RWPE2 (cell line): ENCODE measurements at places on chromosomes 12 and 14.

DNA sequence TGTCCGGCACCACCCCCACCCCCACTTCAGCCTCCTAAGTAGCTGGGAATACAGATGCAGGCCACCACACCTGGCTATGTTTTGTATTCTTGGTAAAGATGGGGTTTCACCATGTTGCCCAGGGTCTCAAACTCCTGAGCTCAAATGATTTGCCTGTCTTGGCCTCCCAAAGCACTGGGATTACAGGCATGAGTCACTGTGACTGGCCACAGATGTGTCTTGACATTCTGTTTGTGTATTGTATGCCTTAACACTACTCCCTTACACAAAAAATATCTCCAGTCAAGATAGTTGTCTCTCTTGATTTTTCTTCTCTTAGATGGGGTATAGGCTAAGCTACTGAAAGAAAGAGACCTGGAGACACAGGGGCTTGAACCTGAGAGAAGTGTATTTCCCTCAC is 17.6 kb downstream of the CLEC14A start:
- DNase-seq, result no peak

- DNase-seq, result no peak
Measured at GRCh38 chr12:112007945-112008344, 5.0 kb downstream of the TMEM116 start.

- DNase-seq, result no peak
Measured at GRCh38 chr12:96872961-96873360, 34.1 kb upstream of the NEDD1 start.

GRCh38 chr14:67539116-67539515 is 6.0 kb downstream of the PLEKHH1 start:
- no peak for DNase-seq

DNA sequence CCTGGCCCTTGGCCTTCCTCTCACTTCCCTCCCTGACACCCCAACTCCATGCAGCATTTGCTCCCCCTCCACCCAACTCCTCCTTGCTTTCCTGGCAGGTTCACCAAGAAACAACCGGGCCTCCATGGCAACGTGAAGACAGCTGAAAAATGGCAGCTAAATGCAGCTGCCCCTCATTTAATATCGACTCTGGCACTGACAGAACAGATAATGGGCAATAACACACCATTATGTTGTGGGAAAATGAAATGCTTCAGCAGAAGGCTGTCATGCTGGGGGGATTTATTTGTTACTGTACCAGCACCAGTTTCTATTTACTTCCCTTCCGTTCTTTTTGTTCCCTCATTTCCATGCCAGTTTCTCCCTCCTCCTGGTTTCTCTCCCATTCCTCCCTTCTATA is 440.8 kb downstream of the NRXN3 start:
- no peak for DNase-seq

DNA sequence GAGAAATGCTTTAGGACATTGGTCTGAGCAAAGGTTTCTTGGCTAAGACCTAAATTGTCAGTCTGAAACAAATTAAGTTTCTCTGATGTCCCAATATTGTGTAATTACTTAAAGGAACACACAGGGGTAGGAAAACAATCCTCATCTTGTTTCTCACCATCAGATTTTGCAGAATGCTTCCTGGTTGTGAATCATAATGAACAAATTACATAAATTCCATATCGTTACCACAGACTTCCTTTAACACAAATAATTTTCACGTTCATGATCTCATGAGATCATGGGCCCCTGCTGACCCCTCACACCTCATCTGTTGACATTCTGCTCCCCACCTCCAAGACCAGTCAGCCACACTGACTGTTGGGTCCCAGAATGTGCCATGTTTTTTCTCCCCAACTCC is 194.1 kb downstream of the MON2 start:
- DNase-seq, result no peak

- no peak for DNase-seq
Measured at GRCh38 chr14:52175982-52176502, 91.5 kb upstream of the PTGDR start.

DNA sequence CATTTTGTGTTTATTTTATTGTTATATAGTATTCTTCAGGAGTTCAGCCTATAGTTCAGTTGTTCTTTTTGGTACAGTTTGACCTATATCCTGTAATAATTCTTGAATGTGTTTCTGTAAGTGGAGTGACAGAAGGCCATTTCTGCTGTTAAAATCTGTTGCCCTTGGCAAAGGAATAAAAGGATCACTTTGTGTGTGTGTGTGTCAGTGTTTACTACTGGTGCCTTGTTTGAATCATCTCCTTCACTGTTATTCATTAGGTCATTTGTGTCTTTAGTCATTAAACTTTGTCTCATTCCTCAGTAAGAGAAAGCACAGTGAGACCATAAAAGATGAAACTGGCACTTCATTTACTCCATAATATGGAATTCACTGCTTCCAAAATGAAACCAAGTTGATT is 130.7 kb downstream of the TMTC2 start:
- no peak for DNase-seq

DNA sequence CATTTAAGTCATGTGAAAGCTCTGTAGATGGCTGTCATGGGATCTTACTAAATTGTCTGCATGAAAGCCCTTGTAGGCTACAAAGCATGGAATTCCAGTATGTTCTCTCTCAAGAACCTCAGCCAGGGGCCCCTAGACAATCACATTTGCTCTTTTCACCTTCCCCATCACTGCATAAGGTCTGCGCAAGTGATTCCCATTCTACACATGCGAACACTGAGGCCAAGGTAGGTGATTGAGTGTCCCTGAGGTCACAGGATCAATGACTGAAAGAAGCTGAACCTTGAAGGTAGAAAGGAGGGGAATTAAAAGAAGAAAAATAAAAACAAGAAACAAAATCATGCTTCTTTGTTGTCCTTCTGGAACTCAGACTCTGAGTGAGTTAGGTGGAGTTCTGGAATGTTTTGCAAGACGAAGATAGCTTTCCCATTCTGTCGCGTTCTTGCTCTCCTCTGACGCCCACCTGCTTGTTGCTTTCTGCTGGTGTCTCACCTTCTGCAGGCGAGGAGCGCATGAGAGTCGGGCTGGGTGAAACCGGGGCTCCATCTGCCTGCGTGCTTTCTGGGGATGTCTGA is 79.9 kb downstream of the SPRING1 start:
- DNase-seq, result no peak

- DNase-seq, result no peak
Measured at GRCh38 chr14:53228966-53229365, 75.8 kb upstream of the DDHD1 start.

GRCh38 chr12:108115123-108116121 is 13.7 kb upstream of the WSCD2 start:
- DNase-seq, result no peak

GRCh38 chr12:57089271-57090245 is 644 bp downstream of the NAB2 start:
- no peak for DNase-seq

GRCh38 chr14:105071326-105071725 is 6.1 kb upstream of the GPR132 start:
- DNase-seq, result no peak

GRCh38 chr12:116266631-116267349 is 10.7 kb downstream of the MED13L start:
- DNase-seq, result no peak

GRCh38 chr12:48022676-48023385 is 18.6 kb upstream of the COL2A1 start:
- DNase-seq, result no peak

GRCh38 chr12:127145929-127146789 is 1120.8 kb upstream of the TMEM132C start:
- DNase-seq, result no peak

DNA sequence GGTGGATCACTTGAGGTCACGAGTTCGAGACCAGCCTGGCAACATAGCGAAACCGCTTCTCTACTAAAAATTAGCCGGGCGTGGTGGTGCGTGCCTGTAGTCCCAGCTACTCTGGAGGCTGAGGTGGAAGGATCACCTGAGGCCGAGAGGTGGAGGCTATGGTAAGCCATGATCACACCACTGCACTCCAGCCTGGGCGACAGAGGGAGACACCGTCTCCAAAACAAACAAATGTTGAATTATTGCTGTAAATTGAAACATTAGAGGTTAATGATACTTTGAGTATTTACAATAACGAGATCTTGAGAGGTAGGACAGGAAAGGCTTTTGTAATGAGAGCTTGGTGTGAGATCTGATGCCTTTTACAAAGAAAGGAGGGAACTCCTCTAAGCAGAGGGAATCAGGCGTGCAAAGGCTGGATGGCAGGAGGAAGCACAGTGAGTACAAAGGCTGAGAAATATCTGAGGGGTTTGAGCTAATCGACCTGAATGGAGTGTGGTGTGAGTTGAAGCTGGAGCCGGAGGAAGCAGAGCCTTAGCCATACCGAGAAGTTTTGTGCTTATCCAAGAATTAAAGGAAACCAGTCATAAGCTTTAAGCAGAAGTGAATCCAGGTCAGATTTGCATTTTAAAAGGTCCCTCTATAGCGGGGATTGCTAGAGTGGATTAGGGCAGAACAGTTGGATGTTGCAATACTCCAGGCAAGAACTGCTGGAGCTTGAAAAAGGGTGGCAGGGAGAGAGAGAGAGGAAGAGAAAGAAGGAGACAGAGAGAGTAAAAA is 1.1 kb downstream of the RHNO1 start:
- no peak for DNase-seq

DNA sequence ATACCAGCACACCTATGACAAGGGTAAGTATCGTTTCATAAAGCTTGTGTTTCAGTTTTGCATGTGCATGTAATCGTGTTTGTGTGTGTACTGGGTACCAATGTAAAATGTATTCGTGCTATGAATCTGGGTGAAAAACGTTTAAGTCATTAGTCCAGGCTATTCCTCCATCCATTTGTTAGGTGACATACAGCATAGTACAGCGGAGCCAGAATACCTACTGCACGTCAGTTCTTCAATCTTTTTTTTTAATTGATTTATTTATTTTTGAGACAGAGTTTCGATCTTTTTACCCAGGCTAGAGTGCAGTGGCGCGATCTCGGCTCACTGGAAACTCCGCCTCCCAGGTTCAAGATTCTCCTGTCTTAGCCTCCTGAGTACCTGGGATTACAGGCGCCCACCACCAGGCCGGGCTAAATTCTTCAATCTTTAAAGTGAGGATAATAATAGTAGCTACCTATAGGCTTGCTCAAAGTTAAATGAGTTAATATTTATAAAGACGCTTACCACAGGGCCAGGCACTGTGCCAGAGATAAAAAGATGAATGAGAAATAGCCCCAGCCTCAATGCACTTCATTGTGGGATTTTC is 661 bp upstream of the RPS26 start:
- DNase-seq, result no peak

- no peak for DNase-seq
Measured at GRCh38 chr12:72144553-72144952, 127.6 kb upstream of the TRHDE start.

DNA sequence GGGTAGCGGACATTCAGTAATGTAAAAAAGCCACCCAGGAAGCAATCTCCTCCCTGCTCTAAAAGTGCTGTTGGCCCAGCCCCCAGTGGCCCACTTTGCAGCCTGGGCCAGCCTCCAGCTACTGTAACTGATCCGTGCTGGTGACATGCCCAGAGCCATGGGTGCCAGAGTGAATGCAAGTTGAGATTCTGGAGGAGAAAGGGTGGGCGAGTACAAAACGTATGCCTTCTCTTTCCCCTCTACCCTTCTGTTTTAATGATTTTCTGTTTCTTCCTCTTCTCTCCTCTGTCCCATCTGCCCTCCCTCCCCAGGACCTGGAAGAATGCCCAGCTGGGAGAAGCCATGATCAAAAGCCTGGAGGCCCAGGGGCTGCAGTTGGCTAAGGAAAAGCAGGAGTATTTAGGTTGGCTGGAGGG is 16.9 kb downstream of the PLEKHD1 start:
- DNase-seq, result no peak

DNA sequence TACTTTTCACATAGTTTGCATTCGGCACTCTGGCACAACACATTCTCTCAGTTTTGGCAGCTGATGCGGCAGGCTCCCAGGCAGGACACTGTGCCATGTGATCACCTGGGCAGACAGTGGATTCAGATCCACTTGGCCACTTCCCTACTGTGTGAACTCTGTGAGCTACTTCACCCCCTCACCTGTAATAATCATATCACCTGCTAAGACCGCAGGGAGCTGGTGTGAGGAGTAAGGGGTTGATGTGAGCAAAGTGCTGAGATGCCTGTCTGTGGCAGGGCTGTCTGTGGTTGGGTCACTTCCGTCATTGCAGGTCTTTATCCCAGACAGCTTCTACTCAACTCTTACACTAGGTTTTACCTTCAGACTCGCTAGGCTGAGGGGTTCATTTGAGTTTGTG is 50.4 kb upstream of the AMN start:
- no peak for DNase-seq

GRCh38 chr14:88864198-88864597 is 39.7 kb downstream of the TTC8 start:
- DNase-seq, result no peak

- no peak for DNase-seq
Measured at GRCh38 chr14:23828616-23829015, 125.0 kb upstream of the DHRS4 start.

DNA sequence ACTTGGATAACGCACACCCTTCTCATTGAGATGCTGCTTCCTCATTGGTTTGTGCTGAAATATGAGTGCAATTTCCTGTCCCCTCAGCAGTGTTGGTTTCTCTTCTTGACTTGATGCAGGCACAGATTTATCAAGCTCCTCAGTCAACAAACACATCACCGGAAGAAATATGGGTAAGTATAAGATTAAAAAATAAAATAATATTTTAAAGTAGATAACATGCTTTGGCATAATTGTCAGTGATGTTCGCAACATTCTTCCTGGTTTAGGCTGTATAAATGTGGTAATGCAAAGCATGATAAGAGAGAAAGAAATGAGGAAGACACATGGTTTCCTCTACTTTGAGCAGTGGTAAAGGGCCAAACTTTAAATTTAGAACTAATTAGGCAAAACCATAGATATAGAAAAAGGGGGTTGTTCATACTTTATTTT is at the start of gene GPR65:
GPR65 (plus strand) TSS at position 86 of the 432 bp plus-strand sequence. CDS start 5,713 bp downstream, outside the sequence.
- DNase-seq, result no peak

- no peak for DNase-seq
Measured at GRCh38 chr12:40618636-40619035, 73.6 kb upstream of the CNTN1 start.

DNA sequence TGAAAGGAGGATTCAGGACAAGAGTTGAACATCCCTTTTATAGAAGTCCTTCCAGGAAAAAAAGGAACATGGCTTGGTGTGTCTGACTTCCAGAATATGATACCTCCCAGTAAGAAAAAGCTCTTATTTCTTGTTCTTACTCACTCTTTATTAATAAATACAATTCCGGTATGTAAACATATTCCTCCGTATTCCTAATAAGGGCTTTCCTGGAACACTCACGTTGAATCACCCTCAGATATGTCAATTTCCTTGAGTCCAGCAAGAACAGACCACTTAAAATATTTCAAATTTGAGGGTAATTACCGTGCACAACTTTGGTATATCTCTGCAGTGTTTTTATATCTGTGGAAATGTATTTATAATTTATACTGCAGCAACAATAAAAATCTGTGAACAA is 385.6 kb downstream of the SYT1 start:
- no peak for DNase-seq

GRCh38 chr12:59115526-59115925 is 195.2 kb upstream of the LRIG3 start:
- no peak for DNase-seq

- no peak for DNase-seq
Measured at GRCh38 chr12:104733717-104734175, 224.3 kb downstream of the SLC41A2 start.
